WERI-Rb-1 (cell line): ENCODE measurements at places on chromosomes 13 and 19.

DNA sequence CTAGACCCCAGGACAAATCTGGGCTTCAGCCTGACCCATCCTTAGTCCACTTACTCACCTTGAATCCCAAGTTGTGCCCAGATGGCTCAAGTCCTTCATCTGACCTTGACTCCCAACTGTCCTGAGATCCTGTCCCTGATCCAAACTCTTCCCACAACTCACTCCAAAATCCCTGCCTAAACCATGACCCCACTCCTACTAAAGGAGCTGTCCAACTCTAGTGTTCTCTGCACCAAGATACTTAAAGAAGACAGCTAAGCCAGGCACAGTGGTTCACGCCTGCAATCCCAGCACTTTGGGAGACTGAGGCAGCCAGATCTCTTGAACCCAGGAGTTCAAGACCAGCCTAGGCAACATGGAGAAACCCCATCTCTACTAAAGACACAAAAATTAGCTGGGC lies 8.5 kb downstream of the POU2F2 start:
- no peak for DNase-seq

DNA sequence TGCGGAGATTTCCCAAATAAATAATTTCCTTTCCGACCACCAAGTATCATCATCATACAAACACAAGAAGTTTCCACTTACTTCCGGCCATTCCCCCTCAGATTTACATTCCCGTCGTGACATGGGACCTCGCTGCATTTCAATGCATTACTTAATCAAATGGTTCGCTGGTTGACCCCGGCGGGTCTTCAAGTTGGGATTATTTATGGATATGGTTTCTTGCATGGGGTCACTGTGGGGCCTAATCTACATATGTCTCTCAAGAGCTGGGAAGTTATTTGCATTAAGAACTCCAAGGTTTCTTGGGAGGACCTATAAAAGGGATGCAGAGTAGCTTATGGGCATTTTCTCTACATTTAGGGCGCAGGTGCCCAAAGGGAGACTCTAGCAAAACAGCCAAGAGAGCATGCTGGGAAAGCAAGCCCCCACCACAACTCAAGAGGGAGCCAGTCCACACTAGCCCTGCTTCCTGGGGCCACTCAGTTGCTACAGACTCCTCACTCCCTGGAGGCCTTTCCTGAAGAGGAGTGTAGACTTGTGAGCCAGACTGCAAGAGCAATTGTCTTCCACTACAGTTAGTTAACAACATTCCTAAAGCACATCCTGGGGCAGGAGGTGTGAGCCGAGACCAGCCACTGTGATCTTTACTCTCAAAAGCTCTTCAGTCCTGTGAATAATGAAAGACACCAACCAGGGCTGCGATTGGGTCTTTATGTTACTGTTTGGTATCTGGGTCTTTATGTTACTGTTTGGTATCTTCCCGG lies 125.3 kb downstream of the KATNAL1 start:
- DNase-seq = no peak

GRCh38 chr13:69109891-69110525 lies 997.6 kb upstream of the ATXN8OS start:
- no peak for DNase-seq

GRCh38 chr13:23377983-23378632 lies 55.4 kb downstream of the SACS start:
- DNase-seq = no peak

GRCh38 chr19:10219678-10220077 lies 11.5 kb downstream of the S1PR2 start:
- no peak for DNase-seq

DNA sequence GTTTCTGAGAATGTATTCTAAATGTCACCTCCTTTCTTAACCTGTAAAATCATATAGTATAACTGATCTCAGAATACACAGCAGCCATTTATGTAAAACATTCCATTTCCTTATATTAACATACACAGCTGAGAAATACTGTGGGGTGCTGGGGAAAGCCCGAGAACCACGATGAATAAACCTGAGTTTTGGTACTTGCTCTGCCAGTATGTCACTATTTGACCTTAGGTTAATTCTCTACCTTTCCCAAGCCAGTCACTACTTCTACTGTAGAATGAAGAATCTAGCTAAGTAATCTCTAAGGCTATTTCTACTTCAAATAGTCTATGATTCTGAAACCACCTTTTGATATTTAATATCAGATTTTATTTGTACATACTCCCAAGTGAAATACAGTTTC lies 173.7 kb downstream of the TBC1D4 start:
- DNase-seq = no peak

- DNase-seq = no peak
Observed at GRCh38 chr19:55670280-55671053, 4.6 kb upstream of the EPN1 start.

GRCh38 chr19:43444531-43445287 lies 20.7 kb downstream of the LYPD3 start:
- DNase-seq = no peak

DNA sequence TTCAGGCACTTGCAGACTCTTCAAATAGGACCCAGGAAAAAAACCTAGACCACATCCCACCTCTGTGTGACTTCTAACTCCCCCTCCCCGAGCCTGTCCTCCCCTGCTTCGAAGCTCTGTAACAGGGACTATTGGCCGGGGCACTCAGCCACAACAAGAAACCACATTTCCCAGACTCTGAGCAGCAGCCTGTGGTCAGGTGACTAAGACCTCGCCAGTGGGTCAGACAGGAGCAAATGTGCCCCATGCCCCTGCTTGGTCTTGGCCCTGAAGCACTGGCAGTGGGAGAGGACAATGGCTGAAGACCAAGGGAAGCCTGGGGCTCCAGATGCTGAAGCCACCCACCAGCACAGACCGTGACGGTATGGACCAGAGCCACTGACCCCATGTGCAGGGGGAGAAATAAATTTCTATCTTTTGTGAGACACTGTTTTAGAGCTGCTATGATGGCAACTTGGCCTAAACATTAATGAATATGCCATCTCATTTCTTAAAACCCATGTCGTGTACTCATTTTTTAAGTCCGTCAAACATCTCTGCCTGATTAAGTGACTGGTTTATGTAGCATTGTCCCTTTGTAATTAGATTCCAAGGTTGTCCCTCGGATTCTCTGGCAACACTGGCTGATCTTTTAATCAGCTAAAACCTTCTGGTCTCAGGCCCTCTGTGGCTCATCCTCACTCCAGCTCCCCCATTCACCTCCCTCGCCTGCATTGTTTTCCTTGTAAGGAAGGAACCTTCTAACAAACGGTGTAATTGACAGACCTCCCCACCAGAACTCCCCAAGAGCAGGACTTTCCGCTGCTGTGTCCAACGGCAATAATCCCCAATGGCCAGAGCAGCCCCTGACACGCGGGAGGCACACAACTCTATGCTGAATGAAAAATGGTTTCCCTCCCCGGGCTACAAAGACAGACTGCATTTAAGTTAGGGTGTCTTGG lies 98.4 kb downstream of the STK24 start:
- DNase-seq = peak; percentile 97

- DNase-seq = peak; percentile 9
Observed at GRCh38 chr13:113598481-113598880, 13.9 kb downstream of the TFDP1 start.

GRCh38 chr19:12163826-12164225 lies 930 bp downstream of the ZNF136 start:
- no peak for DNase-seq

GRCh38 chr19:44745341-44745831 lies 3.1 kb upstream of the BCL3 start:
- no peak for DNase-seq

DNA sequence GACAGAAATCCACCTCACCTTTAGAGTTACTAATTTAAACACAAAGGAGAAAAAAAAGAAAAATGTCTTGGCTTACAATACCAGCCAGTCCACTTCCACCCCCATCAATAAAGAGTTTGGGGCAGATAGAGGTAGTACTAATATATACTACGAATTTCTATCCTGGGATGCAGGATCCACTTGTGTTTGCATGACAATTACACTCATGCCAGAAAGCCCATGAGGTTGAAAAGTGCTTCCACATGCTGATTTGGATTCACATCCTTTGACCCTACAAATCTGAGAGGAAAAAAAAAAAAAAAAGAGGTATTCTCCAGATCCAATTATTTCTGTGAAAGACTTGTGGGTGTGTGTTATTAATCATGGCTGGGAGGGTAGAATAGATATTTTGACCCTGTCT lies 335.2 kb downstream of the SLITRK1 start:
- DNase-seq = no peak

DNA sequence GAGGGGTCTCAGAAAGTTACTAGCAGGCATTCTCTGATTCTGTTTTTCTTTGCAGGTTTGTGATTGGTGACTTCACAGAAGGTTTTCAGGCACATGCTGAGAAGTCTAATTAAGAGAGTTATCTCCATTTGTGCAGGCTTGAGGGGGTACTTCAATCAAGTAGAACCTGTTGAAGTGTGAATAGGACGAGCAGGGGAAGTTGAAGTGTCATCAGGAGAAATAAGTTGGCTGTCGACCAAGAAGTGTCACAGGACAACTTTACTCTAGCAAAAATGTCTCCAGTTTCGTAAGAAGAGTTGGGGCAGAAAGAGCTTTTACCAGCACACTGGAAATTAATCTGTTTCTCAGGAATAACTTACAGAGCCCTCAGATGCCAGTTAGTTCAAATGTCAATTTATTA lies 576.5 kb upstream of the SLITRK5 start:
- DNase-seq = no peak

DNA sequence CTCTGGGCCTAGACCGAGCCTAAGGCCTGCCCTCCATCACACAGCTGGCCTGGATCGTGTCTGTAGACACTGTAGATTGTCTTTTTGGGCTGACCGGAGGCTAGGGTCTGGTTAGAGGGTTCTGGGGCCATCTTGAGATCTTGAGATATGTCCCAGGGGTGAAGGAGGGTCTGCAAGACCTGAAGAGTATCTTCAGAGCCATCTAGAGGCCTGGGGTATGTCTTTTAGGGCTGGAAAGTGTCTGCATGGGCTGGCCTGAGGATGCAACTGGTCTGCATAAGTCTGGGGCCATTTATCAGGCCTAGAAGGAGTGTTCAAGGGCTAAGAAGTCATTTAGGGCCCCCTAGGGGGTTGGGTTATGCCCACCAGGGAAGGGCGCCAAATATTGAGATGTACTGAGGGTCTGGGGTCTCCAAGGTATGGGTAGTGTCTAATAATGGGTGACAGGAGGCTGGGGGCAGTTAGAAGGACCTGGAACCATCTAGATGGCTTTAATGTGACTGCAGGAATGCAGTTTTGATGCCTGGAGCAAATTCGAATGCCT lies 555 bp downstream of the SCAF1 start:
- no peak for DNase-seq

DNA sequence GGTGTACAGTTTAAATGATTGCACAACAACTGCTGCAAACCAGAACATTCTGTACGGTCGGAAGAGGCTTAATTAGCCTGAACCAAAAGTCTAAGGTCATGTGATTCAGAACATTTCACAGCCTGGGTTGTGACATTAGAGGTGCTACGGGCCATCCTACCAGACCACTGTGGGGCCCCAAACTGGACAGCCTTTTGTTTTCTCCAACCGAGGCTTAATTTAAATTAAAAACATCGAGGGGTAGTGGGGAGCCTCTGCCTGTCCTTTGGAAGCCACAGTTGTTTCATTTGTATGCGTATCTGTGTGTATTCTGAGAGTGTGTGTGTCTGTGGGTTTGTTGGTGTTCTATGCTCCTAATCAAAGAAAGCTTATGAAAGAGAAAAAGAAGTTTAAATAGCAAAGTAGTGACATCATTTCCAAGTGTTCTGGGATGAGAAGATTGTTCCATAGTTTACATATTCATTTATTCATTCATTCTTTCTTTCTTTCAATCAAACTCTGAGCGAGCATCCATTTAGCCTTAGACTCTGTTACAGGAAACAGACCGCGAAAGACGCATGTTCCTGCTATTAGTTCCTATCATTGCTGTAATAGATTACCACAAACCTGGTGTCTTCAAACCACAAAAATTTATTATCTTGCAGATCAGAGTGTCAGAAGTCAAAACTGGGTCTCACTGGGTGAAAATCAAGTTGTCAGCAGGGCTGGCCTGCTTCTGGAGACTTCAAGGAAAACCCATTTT lies 444.8 kb downstream of the FOXO1 start:
- no peak for DNase-seq

GRCh38 chr19:44367024-44367423 lies 10.5 kb upstream of the ZNF112 start:
- DNase-seq = no peak

GRCh38 chr19:31139871-31140505 lies 209.2 kb downstream of the TSHZ3 start:
- no peak for DNase-seq

- no peak for DNase-seq
Observed at GRCh38 chr13:111549464-111549863, 229.0 kb downstream of the TEX29 start.

- DNase-seq = no peak
Observed at GRCh38 chr13:40101708-40102359, 446.4 kb downstream of the COG6 start.

GRCh38 chr13:37113534-37113933 lies 8.1 kb upstream of the CSNK1A1L start:
- DNase-seq = no peak
